ENCODE measurements at places on chromosomes 16 and 17.

DNA sequence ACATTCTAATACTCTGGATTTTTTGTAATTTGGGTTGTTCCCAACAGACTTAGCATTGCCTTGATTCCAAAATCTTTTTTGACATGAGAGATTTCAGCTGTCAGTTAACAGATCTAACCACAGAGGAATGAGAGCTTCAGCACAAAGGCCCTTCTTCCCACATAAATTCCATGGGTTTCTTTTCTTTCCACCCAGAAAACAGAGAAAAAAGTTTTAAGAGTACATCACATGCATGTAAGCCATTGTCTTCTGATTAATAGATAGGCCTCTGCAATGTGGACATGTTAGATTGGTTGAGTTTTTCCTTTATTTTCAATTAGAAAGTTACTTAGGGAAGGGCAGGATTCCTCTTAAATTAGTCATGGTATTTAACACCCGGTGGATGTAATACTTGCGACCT lies 939 bp downstream of the MYH8 start:
- no peak for DNase-seq

GRCh38 chr17:57260325-57261083 lies 4.2 kb downstream of the MSI2 start:
- DNase-seq, result no peak

- no peak for DNase-seq
Observed at GRCh38 chr16:84096447-84097005, 20.2 kb downstream of the MBTPS1 start.

GRCh38 chr17:72901657-72902056 lies 190.8 kb downstream of the SLC39A11 start:
- no peak for DNase-seq

DNA sequence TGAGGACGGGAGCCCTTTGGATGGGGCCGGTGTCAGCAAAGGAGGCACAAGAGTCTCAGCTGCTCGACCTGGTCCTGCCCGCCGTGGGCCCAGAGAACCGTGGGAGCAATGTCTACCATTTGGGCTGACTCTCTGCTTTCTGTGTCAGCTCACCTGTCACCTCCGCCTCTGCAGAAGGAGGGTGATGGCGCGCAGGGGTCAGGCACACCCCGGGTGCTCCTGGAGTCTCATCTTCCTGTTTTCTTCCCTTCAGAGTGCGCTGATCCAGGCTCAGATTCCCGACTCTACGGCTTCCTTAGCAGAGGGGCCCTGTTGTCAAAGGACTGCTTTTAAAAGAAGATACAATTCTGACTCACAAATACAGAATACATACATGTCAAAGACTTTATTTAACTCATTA lies 167.1 kb downstream of the BANP start:
- no peak for DNase-seq

- DNase-seq, result no peak
Observed at GRCh38 chr17:5861854-5862253, 208.3 kb upstream of the WSCD1 start.

DNA sequence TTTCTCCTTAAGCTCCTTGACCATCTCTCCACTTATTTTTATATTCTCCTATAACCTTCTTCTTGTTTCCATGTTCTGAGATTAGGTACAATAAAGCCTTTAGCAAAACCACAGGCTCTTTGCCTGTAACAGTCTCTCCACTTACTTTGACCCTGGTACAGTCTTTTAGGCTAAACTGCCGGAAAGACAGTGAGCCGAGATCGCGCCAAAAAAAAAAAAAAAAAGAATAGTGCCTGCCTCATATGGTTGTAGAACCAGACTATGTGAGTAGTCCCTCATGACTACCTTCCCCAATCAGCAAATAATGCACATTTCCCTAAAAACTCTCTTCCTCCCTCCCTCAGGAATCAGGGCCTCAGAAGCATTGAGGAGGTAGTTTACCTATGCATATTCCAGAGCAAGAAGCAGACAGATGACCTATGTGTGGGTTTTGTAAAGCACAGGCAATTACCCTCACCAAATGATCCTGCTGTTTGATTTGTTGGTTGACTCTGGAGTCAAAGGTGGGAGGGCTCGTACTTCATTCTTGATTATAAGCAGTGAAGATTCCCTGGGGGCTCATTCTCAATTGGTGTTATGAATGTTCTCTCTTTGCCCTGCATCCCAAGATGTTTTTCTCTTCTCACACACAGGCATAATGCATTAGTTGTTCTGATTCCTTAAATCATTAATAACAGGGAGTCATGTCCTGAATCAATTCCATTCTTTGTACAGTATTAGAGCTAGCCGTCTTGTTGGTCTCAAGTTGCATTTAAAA lies 8.9 kb upstream of the NME1 start:
- no peak for DNase-seq

DNA sequence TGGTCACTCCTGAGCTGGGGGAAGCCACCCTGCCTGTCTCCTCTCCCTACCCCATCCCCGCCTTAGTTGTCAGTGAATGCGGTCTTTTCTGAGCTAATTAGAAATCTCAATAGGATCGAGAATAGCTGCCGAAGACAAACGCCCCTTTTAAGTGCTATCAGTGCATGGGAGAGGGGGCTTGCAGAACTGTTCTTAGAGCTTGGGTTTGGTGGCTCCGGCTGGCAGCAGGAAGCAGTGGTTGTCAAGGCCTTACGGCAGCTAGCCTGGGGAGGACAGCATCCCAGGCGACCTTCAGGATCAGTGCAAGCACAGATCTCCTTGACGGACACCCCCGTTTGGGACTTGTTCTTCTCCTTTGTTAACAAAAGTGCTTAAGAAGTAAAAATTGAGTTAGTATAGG lies 195.1 kb downstream of the CCDC182 start:
- DNase-seq, result no peak

GRCh38 chr17:50372222-50372757 lies 694 bp downstream of the MRPL27 start:
- no peak for DNase-seq

DNA sequence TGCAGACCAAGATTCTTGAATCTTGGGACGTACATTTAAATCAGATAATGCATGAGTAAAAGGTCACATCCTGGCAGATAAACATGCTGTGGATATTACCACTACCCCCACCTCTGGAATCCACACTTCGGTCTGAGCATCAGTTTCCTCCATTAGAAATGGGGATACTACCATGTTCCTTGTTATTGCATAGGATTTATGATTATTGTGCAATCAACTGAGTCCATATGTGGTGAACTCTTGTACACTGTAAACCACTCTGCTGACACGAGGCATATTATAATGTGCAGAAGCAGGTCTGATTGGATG lies 108.7 kb downstream of the VAT1L start:
- no peak for DNase-seq
